ENCODE measurements at places on chromosomes 6 and 20. TPM values are rescaled to one million over a fixed set of nuclear protein-coding genes. Genes with fewer than 3 reads are reported as not detected.
A peak's percentile ranks its signal among the peaks of the same experiment; 100 is the strongest.

The TRIM31 gene
- total RNA-seq, result not detected

GRCh38 chr20:38197619-38198018 lies 32.5 kb upstream of the TGM2 start:
- H3K4me1 ChIP-seq, result peaks cover 59% of the 10 kb centered on the region
- DNase-seq, result no peak
- peak overlapping the region; percentile 73 for H3K27ac ChIP-seq
- H3K27me3 ChIP-seq, result no peaks in the 10 kb centered on the region
- no peak overlapping the region for H3K4me3 ChIP-seq

GRCh38 chr20:4828830-4829513 lies 107.3 kb downstream of the PRND start:
- H3K27ac ChIP-seq, result no peak overlapping the region
- H3K27me3 ChIP-seq, result no peaks in the 10 kb centered on the region
- no peak for DNase-seq
- 0 out of 2 replicates have a peak, but pooled peaks cover under 1% of the 10 kb centered on the region for H3K4me1 ChIP-seq
- H3K4me3 ChIP-seq, result no peak overlapping the region

The KHDC1 gene
- total RNA-seq, result 16.2 TPM

DNA sequence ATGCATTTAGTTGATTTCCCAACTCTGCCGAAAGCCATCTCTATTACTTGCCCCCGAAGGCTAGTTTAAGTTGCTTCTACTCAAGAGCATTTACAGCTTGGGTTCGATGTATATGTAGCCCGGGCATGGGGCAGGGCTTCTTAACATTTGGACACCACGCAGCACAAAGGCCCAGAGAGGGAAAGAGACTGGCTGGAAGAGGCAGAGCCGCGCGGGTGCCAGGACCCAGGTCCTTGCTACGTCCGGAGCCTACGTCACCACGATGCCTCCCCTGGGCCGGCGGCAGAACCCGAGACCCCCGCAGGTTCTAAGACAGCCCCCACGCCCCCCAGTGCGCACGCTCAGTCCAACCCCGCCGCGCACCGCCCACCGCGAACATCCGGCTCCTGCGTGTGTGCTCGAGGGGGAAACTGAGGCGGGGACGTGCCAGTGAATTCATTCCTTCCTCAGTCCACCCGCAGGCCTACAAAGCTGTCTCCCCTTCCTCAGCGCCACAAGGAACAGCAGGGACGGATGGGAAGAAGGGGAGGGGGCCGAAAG lies 367 bp upstream of the PCIF1 start:
- H3K36me3 ChIP-seq, result peaks cover 7% of the 10 kb centered on the region
- DNase-seq, result no peak
- H3K27me3 ChIP-seq, result no peaks in the 10 kb centered on the region
- H3K4me1 ChIP-seq, result peaks cover 11% of the 10 kb centered on the region

The MATN4 gene
- 0.33 TPM for total RNA-seq

The IRF4 gene
- total RNA-seq, result not detected

DNA sequence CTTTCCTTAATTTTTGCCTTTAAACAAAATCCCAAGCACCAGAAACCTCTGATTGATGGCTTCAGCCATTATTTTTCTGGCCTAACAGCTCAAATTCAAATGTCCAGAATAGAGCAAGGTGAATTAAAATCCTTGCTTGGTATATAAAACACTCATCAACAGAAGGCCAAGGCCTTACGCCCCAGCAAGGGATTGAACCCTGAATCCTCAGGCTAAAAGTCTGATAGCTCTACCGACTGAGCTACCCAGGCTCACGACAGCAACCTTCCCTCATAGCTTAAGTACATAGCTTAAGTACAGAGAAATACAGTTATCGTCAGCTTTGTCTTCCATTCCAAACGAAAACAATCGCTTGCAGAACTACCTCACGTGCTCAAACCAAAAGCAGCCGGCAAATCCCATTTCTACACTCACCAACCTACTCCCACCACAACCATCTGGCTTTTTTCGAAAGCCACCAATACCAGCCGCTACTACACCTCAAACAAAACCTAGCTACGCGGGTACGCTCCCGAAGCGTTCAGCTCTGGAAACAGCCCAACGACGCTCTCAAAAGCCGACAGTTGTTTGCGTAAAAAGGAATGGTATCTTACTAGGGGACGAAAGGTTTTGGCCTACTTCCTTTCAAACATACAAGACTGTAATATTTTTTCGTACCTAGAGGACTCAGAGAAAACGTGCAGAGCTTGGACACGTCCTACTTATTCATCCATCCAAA lies 167.5 kb downstream of the GPX5 start:
- no peaks in the 10 kb centered on the region for H3K4me1 ChIP-seq
- no peaks in the 10 kb centered on the region for H3K36me3 ChIP-seq
- no peak overlapping the region for H3K4me3 ChIP-seq
- H3K27me3 ChIP-seq, result no peaks in the 10 kb centered on the region

DNA sequence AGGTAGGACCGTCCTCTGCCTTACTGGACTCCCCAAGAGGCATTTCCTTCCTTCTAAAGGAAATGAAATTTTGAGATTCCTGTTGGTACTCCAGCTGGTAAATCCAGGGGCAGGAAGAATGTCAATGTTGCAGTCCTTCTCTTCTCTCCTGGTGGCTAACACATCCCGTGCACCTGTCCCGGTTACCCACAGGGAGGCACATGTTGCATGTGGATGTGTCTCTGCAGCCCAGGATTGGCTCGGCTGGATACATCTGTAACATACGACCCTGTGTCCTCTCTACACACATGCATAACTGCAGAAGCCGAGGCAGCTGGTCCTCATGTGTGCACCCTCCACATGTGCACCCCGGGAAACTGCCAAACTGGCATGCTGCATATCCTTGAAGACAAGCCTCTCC lies 1.3 kb upstream of the LRFN2 start:
- DNase-seq, result no peak
- H3K4me3 ChIP-seq, result no peak overlapping the region
- no peak overlapping the region for H3K27ac ChIP-seq
- H3K27me3 ChIP-seq, result peaks cover 6% of the 10 kb centered on the region
- H3K36me3 ChIP-seq, result no peaks in the 10 kb centered on the region

The ARMH2 gene
- total RNA-seq, result not detected

The PM20D2 gene
- 28.8 TPM for total RNA-seq

DNA sequence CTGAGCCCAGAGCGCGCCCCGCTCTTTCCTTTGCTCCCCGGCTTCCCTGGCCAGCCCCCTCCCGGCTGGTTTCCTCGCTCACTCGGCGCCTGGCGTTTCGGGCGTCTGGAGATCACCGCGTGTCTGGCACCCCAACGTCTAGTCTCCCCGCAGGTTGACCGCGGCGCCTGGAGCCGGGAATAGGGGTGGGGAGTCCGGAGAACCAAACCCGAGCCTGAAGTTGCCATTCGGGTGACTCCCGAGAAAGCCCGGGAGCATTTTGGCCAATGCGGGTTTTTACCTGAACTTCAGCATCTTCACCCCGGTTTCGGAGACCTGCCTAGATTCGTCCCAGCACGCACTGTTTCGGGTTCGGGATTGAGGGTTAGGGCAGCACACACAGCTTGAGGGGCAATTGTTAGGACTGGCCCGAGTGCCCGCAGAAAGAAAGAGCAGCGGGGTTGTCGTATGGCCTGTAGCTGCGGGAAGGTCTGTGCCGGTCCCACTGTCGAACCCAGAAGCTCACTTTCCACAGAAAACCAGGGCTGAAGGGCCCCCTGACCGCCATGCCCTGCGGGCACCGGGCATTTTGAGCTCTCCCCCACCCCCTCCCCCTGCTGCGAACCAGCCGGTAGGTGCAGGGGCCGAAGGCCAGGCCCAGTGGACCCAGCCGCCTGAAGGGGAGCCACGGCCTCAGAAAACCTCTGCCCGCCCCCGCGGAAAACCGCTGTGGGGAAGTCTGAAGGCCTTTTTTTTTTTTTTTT lies 2.1 kb downstream of the FOXP4 start:
- no peak overlapping the region for H3K4me3 ChIP-seq
- no peaks in the 10 kb centered on the region for H3K36me3 ChIP-seq
- no peak overlapping the region for H3K27ac ChIP-seq
- H3K27me3 ChIP-seq, result no peaks in the 10 kb centered on the region
- no peaks in the 10 kb centered on the region for H3K4me1 ChIP-seq
- DNase-seq, result no peak

- no peak overlapping the region for H3K27ac ChIP-seq
- DNase-seq, result no peak
- peak overlapping the region; percentile 74 for H3K4me3 ChIP-seq
- peaks cover 17% of the 10 kb centered on the region for H3K4me1 ChIP-seq
- H3K27me3 ChIP-seq, result no peaks in the 10 kb centered on the region
Measured at GRCh38 chr6:116369540-116369939, 1.2 kb upstream of the DSE start.

- no peak overlapping the region for H3K4me3 ChIP-seq
- peak overlapping the region; percentile 100 for H3K27ac ChIP-seq
- peaks cover 36% of the 10 kb centered on the region for H3K4me1 ChIP-seq
- no peaks in the 10 kb centered on the region for H3K36me3 ChIP-seq
- H3K27me3 ChIP-seq, result no peaks in the 10 kb centered on the region
Measured at GRCh38 chr6:89298680-89299465, 16.2 kb downstream of the GABRR2 start.

The ZSCAN31 gene
- 64.0 TPM for total RNA-seq

- H3K4me1 ChIP-seq, result no peaks in the 10 kb centered on the region
- no peak for DNase-seq
- H3K27me3 ChIP-seq, result no peaks in the 10 kb centered on the region
- H3K27ac ChIP-seq, result no peak overlapping the region
Measured at GRCh38 chr6:55511122-55511800, 67.7 kb downstream of the HMGCLL1 start.

DNA sequence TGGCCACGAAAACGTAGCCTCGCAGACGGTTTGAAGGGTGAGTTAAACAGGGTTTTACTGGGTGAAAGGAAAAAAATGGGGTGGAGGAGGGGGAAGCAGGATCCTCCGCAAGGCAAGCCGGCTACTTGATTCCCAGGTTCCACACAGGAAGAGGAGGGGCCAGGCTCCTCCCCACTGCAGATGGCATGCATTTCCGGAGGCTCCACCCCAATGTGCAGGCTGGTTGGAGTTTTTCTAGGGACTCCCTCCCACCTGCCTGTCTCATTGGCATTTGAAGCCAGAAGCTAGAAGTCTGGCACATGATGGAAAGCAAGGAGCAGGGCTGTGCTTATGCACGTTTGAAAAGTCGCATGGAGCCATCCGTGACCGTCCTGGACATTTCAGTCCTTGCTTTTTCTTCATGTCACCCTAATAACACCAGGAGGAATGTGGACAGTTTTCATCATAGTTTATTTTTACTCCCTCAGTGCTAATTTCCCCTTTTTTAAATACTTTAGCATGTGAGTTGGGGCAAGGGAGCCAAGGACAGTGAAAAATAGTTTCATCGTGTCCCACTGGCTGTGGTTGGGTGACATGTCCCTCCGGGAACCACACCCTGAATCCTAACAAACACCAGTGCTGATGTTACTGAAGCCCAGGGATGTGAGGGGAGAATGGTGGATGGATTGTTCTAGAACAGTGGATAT lies 100.1 kb upstream of the INSM1 start:
- H3K36me3 ChIP-seq, result no peaks in the 10 kb centered on the region
- H3K27me3 ChIP-seq, result peaks cover 40% of the 10 kb centered on the region
- no peaks in the 10 kb centered on the region for H3K4me1 ChIP-seq
- no peak for DNase-seq
- no peak overlapping the region for H3K4me3 ChIP-seq
- no peak overlapping the region for H3K27ac ChIP-seq

GRCh38 chr6:43159599-43159998 lies 11.5 kb upstream of the SRF start:
- H3K27me3 ChIP-seq, result no peaks in the 10 kb centered on the region
- DNase-seq, result no peak
- H3K4me3 ChIP-seq, result no peak overlapping the region
- no peaks in the 10 kb centered on the region for H3K36me3 ChIP-seq
- no peak overlapping the region for H3K27ac ChIP-seq

- peak; percentile 37 for DNase-seq
- no peaks in the 10 kb centered on the region for H3K27me3 ChIP-seq
- H3K36me3 ChIP-seq, result no peaks in the 10 kb centered on the region
Measured at GRCh38 chr6:143940011-143940597, 68.0 kb downstream of the PLAGL1 start.

The STMND1 gene
- 0.26 TPM for total RNA-seq

The C2 gene
- total RNA-seq, result 2.4 TPM

The OR2H1 gene
- total RNA-seq, result not detected

DNA sequence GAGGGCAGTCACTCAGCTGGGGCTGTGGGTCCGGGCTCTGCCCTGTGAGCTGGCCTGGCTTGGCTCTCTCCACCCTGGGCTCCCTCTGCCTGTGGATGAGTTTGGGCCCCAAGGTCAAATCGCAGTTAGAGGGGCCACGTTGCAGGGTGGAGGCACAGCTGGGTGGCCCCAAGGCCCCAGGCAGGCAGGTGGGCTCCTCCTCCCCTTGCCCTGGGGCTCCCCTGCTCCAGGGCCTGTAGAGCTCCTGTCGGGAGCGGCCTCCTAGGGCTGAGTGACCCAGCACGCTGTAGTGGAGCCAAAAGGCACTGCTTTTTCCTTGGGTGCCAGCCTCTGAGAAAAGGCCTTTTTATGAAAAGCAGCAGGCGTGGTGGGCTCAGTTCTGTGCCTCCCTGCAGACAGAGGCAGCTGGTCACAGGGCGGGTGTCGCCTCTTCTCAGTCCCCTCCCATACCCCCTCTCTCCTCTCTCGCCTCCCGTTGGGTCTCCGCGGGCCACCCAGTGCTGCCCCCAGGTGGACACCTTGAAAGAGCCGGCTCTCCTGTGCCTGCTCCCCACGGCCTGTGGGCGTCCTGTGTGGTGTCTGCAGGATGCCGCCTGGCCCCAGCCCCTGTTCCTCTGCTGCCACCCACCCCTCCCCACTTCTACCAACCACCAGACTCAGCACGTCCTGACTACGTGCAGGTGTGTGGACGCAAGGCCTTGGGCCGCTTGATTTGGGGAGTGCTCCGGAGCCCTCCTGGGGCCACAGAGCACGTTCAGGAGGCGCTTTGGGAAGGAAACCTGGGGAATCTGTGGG lies 13.2 kb downstream of the SS18L1 start:
- H3K36me3 ChIP-seq, result peaks cover 13% of the 10 kb centered on the region
- no peak overlapping the region for H3K27ac ChIP-seq
- peak; percentile 35 for DNase-seq

DNA sequence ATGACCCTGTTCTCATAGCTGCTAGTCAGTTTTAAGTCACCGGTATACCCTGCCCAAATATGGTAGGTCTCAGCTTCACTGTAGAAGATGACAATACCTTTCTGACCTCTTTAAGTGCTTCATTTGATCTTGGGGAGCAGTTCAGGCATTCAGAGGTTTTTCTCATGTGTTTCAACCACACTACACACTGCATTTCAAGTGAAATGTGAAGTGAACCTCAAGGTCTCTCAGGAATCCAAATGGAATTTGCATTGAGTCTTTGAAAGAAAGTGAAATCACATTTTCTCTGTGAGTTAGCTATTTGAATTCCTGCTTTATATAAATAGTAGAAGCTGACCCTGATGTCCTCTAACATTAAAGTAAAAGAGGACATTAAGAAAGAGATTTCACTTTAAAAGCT lies 461.6 kb downstream of the ADGRB3 start:
- H3K4me1 ChIP-seq, result no peaks in the 10 kb centered on the region
- H3K36me3 ChIP-seq, result no peaks in the 10 kb centered on the region
- no peak overlapping the region for H3K27ac ChIP-seq
- no peaks in the 10 kb centered on the region for H3K27me3 ChIP-seq
- H3K4me3 ChIP-seq, result no peak overlapping the region
- no peak for DNase-seq

The OPN5 gene
- not detected for total RNA-seq

Measured in PC-9 (cell line).